Esophagus squamous epithelium (tissue), 5 donors: ENCODE measurements at places on chromosomes 5 and 9.

DNA sequence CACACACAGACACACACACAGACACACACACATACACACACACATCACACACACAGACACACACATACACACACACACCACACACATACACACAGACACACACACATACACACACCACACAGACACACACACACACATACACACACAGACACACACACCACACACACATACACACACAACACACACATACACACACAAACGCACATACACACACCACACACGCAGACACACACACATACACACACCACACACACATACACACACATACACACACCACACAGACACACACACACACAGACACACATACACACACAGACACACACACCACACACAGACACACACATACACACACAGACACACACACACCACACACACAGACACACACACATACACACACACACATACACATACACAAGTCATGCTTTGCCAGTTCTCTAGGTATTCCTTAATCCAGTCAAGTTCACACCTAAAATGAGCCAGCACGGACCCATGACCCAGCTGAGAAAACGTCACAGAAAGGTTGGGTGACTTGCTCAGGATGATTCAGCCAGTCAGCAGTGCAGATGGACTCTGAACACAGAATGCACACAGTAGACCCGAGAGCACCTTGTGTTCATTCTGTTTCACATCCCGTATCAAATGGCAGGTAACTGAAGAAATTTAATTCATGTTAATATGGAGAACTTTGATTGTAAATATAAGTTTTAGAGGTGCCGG lies 746.4 kb downstream of the MTRR start:
- no peak for DNase-seq

DNA sequence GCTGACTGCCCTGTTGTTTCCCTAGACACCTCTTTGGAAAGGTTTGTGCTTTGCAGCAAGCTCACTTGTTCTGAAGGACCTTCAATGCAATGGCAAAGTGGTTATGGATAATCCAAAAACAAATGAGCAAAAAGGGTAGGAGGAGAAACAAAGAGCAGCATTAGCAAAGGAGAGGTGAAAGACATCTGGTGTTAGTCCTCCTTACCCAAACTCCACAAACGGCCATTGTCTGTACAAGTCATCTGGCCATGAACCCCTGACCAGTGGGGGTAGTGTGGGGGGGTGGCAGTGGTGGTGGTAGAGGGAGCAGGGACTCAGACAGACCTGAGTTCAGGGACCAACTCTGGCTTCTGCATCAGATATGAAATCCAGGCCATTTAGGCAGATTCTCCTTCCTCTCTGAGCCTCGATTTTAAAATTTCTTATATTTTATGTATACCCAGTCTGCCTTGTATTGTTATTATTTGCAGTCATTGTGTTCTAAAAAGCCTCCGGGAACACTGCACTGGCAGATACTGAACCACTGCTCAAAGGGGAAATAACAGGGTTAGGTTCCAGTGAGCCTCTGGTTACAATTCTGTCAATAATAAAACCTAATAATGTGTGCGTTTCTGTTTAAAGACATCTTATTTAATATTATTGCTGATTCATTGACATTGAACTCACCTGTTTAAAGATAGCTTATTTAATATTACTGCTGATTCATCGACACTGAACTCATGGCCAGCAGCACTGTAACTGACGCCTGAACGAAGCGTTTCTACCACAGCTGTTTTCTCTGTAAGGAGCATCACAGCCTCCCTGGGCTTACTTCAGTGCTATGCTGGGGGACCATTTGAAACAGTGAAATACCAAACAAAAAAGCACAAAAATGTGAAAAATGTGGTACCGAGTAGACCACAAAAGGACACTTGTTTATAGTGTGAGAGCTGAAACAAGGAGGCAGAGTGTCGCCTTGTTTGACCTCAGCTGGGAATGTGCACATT lies 156.0 kb downstream of the SEC61B start:
- DNase-seq: no peak

DNA sequence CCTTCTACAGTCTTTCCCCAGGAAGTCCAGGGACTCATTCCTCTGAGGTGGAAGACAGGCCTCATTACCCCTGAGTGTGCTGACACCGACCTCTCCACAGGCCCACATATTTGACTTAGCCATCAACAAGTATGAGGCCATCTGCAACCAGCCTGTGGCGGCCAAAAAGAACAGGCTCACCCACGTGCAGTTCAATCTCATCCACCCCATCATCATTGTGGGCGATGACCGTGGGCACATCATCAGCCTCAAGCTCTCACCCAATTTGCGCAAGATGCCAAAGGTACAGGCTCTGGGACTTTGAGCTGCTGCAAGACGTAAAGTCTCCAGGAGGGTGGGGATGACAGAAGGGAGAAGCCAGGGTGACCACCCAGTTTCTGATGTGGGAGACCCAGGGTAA lies 5.6 kb downstream of the ENHO start:
- no peak for DNase-seq

GRCh38 chr9:129620669-129621295 lies at the start of gene C9orf50:
Gene C9orf50 (minus strand): TSS chr9:129621101. CDS start chr9:129620574, 527 bp downstream.
- DNase-seq: no peak

DNA sequence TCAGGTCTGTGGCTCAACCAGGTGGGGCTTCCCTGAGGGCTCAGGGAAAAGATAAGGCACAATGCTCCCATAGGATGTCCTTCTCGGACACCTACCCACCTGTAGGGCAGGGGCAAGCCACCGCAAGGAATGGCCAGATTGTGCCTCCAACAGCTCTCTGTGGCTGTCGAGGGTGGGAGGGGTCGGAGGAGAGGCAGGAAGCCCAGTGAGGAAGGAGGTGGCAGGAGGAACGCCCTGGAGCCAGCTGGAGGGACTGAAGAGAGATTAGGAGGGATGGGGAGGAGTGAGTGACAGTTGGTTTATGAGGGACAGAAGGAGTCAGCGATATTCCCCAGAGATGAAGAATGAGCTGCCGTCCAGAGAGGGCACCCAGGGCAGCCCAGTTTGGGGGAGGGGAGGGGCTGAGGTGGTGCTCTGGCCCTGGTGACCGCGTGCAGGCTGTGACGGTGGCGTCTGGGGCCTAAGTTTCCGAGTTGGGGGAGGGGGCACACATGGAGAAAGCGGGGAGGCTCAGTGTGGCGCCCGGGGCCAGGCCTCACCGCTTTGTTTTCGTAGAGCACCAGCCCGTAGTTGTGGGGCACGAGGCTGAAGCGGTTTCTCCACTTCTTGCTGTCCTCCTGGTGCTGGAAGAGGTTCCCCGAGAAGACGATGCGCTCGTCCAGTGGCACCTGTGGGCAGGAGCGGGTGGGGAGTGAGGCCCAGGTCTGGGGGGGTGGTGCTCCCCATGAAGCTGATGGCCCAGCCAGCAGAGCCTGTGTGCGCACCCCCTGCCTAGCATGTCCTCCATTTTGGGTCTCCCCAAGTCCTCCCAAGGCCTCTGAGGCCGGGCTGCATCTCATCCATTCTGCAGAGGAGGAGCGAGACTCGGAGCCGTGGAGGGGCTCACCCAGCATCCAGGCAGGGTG lies 75.6 kb downstream of the LRSAM1 start:
- no peak for DNase-seq

- DNase-seq: no peak
Measured at GRCh38 chr5:77031891-77032290, 1.7 kb downstream of the AGGF1 start.

- DNase-seq: no peak
Measured at GRCh38 chr5:43140286-43140685, 19.6 kb downstream of the ZNF131 start.

DNA sequence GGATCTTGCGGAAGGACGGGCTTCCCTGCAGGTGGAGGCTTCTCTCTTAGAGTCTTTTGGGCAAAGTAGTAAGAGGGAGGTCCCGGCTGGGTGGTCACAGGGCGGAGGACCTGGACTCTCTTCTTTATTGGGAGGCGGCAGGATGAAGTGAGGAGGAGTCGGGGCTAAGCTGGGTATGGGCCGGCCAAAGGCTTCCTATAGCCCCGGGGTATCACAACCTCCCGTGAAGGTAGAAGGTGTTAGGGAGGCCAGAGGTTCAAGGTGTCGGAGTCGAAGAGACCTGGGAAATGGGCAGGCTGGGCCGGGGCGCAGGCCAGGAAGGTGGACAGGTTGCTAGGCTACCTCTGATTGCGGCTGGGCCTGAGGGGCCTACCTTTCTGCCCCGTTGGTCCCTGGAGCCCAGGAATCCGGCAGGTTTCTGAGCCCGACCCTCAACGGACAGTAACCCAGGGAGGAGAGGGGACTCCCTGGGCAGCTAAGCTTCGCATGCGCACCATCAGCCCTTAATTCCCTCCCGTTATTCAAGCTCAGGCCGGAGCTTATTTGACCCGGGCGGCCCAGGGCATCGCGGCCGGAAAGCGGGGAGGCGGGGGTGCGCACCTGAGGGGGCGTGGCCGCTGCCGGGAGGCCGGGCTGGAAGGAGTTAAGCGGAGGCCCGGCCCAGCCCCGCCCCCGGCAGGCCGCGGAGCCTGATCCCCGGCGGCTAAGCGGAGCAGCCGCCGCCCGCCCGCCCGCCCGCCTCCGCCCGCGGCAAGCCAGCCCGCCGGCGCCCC lies at the start of gene TESK1:
TESK1 (plus strand) TSS at position 685 of the 773 bp plus-strand sequence. CDS start 358 bp downstream, outside the sequence.
- DNase-seq: no peak

DNA sequence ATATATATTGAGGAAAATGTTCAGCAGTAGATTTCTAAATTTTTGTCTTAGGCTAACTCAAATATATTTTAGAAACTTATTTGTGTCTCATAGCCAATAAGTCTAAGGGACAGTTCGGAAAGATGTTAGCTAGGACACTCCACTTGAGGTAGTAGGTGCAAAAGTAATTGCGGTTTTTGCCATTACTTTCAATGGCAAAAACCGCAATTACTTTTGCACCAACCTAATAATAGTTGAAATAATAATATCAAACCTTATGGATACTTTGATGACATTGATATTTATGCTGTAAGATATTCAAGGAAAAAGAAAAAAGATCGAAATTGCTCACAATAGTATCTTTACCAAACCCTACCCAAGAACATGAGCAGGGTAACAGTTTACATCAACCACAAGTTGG lies 555.5 kb upstream of the ST8SIA4 start:
- no peak for DNase-seq

GRCh38 chr9:38007016-38007415 lies 62.0 kb downstream of the SHB start:
- no peak for DNase-seq

GRCh38 chr5:73796164-73797131 lies 170.5 kb downstream of the ARHGEF28 start:
- DNase-seq: no peak

DNA sequence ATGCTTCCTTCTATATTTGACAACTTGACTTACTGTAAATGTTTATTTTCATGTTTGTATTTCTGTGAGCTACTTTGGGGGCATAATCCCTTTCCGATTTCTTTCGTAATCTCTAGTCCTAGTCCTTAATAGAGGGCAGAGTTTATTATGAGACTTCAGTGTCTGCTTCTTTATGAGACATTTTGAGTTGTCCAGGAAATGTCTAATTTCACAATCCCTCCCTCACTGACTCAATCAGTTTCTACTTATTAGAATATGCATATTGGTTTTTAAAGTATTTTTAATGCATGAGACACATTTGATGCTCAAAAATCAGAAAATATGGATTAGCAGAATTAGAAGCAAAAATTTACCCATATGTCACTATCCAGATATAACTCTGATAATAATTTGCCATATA lies 160.9 kb downstream of the FOCAD start:
- no peak for DNase-seq

GRCh38 chr9:33129886-33130881 lies 37.0 kb downstream of the B4GALT1 start:
- no peak for DNase-seq

DNA sequence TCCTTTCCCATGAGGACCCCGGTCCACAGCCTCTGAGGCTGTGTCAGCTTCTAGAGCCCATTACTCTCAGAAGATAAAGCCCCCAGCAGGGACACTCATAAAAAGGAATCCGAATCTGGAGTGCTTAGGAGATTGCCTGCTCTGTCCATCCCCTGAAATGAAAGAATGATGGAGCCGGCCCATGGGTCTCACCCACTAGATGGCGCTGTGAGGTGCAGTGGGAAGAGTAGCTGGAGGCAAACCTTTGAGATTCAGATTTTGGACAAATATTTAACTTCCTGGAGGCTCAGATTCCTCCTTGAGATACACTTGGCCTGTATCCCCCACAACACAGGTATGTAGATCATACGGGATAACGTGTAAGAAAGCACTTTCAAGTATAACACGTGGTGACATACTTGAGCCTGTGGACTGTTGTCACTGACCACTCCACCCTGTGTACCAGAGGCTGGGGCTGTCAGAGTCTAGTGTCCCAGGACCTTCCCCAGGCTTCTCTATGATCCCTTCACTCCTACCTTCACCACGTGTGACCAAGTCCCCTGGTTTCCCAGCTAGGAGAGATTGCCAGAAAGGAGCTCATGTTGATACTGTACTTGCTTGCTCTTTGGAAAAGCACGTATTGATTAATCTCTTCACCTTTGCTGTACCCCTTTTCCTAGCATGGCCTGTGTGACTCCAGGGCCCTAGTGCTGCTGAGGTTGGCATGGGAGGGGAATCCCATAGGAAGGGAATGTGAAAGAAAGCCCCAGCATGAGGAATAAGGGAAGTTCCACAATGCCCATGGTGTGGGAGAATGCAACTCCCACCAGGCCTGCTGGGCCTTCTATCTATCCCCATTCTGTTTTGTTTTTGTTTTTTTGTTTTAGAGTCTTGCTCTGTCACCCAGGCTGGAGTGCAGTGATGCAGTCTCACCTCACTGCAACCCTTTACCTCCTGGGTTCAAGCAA lies 32.1 kb downstream of the TRMO start:
- DNase-seq: no peak

GRCh38 chr5:115898656-115899055 lies 56.9 kb downstream of the AP3S1 start:
- DNase-seq: no peak

GRCh38 chr5:19837536-19838174 lies 150.3 kb downstream of the CDH18 start:
- DNase-seq: no peak

GRCh38 chr9:6557883-6558616 lies 87.5 kb downstream of the GLDC start:
- no peak for DNase-seq

- DNase-seq: no peak
Measured at GRCh38 chr9:17870722-17871121, 291.9 kb downstream of the SH3GL2 start.

- DNase-seq: no peak
Measured at GRCh38 chr5:141851195-141851874, 26.9 kb downstream of the PCDH1 start.

DNA sequence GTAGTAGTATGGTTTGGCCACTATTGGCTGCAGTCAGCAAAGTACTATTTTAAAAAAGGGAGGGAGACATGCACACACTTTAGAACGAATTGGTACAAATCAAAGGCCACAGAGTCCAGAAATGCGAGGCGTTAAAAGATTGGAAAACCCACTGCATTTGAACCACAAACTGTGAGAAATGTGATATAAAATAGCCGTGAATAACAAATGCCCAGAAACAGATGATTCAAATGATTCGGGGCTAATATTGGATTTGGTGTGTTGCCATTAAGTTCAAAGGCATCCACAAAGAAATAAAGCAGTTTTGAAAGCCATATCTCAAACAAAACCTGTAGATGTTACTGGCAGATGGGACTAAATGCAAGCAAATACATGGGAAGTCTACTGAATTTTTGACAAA lies 140.9 kb upstream of the HMHB1 start:
- DNase-seq: no peak
